ENCODE measurements at places on chromosomes 4 and X.
A peak's percentile ranks its signal among the peaks of the same experiment; 100 is the strongest.

DNA sequence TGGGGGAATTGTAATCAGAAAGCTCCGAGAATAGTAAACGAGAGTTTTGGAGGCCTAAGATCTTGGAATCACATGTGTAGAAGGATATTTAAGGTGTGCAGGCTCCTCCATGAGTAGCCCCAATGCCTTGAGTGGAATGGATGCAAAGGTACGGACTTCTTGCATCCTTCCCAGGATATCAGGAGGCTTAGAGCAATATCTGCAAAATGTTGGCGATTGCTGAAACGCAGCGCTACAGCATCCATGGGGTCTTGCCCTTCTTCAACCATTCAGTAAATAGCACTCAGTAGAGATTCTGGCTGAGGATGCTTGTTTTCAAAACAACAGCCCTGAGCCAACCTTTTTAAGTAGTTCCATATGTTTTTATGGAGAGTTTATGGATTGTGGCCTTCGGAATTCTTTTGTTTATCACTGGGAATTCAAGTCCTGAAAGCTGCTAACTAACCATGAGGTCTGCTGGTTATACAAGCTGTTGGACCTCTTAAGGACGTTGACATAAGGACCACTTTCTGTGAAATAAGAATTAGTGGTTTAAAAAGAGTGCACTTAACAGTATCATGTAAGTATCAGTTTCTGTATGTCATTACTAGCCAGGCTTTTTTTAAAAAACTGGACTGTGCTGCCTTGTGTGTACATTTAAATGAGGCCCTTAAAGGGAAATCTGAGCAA, 228.8 kb upstream of the PGRMC2 start:
- no peak for DNase-seq

GRCh38 chr4:21507439-21507838, 441.1 kb downstream of the KCNIP4 start:
- no peak for DNase-seq

DNA sequence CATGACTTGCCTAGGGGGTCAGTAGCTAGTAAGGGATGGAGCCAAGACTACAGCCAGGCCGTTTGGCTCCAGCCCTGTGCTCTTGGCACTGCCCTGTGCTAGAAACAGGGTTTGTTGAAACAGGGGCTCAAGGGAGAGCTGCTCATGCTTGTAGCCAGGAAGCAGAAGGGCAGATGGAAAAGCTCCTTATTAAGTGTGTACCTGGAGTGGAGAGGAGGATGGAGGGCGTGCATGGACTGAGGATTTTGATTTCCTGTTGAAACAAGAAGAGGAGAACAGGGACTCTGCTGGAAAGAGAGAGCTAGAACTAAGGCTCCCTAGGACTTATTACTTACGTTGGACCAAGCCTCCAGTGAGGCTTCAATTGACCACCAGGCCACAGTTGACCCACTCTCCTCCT, 363.0 kb downstream of the MID1IP1 start:
- DNase-seq: no peak

DNA sequence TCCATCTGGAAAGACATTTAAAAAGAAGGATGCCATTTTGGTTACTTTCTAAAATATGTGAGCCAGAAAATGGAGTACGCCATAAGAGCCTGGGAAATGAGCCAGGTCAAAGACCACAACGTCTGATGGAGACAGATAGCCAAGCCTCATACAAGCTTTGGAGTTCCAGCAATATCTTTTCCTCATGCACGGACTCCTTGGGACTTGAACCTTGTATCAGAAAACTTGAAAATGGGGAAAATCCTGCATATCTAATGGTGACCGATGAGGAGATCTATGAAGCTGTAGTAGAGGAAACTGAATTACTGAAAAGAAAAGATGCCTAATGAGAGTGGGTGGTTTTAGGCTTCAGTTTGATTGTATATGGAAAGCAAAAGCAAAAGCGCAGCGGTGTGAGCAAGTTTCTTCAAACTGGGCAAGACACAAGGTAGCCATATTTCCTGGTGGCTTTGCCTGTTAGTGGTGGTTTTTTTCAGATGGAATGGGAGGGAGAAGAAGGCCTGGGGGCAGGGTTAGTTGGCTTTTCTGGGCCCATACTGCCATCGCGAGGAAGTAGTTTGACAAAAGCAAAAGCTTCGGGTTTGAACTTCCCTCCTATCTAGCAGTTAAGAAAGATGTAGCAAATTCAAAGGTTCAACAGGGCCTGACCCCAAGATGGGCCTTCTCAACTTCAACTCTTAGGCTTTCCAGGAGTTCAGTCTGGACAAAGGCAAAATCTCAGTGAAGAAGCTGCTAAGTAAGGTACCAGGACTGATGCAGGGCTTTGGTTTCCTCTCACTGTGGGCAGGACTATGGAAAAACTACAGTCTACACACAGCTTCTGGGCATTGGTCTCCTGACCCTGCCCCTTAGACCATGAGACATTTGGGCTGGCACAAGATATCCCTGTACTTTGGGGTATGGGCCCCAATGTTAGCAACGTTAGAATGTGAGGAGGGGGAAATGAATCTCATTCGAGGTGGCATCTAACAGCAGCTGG, 210.0 kb upstream of the STK26 start:
- peak; percentile 64 for DNase-seq

GRCh38 chrX:68432648-68433047, 647 bp downstream of the OPHN1 start:
- DNase-seq: no peak

DNA sequence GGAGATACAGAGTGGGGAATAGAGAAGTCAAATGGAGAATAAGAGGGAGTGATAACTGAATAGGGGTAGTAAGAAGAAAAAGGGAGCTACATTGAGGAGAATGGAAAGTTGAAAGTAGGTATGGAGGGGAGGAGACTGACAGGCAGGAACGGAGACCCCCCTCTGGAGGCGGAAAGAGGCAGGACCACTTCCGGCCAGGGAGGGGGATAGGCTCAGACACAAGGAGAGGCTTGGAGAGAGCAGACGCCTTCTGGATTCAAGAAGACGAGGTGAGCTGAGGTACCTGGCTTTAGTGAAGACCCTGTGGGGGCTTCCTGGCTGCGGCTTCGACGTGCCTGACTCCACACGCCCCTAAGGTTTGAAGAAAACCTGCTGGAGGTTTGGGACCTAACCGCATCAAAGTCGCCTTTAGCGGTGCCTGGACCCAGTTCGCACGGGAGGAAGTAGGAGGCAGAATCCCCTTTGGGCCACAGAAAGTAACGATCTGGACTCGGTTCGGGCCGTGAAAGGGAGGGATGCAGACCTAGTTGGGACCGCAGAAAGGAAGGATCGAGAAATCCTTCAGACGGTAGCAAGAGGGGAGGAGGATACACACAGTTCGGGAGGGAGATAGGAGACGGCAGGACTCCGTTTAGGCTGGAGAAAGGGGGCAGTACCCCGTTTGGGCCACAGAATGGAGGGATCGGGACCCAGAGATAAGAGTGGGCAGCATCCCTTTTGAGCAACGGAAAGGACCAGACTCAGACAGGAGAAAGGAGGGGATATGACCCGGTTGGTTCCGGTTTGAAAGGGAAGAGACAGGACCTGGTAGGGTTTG, at the start of gene TRO:
TRO (plus strand) TSS at position 215 of the 817 bp plus-strand sequence. CDS start 1,423 bp downstream, outside the sequence.
- no peak for DNase-seq

GRCh38 chrX:22526339-22526738, 253.6 kb downstream of the CBLL2 start:
- DNase-seq: no peak

- no peak for DNase-seq
Measured at GRCh38 chr4:55578341-55579010, 13.6 kb downstream of the PDCL2 start.

DNA sequence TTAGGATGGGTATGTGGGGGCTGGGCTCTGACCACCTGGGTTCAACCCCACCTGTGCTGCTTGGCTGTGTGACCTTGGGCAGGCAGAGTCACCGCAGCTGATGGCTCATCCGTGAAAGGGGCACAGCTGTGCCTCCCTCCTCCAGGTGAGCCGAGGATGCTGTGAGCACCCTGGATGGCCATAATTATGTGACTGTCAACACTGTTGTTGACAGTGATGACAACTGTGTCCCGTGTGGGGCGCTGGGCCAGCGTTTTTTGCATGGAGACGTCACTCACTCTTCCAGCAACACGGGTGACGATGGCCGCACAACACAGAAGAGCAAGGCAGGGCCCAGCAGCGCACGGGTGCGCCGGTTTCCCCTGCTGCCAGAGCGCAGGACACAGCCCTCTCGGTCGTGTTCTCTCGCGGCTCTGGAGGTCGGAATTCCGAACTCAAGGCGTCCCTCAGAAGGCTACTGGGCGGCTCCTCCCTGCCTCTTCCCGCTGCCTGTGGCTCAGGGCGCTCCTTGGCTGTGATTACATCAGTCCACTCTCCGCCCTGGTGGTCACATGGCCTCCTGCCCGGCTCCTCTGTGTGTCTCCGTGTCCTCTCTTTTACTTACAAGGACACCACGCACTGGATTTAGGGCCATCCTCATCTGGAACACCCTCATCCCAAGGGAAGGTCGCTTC, 1.3 kb downstream of the SH3TC1 start:
- peak; percentile 52 for DNase-seq

GRCh38 chrX:85004255-85004654, 578 bp downstream of the APOOL start:
- DNase-seq: no peak

GRCh38 chr4:106690487-106690886, 321.9 kb upstream of the GIMD1 start:
- DNase-seq: no peak

DNA sequence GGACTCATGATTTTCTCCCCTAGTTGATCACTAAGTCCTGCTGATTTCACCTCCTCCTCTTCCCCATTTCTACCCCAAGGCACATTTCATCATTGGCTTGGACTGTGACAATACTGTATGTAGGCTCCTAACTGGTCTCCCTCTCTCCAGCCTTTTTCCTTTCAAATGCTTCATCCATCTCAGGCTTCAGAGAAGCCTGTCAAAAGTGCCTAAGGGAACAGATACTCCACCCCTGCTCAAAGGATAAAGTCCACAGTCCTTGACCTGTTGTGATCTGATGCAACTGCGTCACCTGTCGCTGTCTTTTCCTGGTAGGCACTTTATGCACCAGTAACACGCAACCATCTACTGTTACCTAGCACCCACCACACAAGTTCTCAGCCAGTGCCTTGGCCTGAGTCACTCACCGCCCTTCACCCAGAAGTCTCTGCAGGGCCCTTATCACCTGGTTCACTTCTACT, 12.8 kb downstream of the SCARB2 start:
- DNase-seq: no peak
